ENCODE measurements at places on chromosomes 4 and X.

GRCh38 chr4:121946644-121947043 lies 5.2 kb downstream of the TRPC3 start:
- ATAC-seq = no peak

GRCh38 chrX:117335209-117335608 lies 781.4 kb downstream of the KLHL13 start:
- ATAC-seq = no peak

DNA sequence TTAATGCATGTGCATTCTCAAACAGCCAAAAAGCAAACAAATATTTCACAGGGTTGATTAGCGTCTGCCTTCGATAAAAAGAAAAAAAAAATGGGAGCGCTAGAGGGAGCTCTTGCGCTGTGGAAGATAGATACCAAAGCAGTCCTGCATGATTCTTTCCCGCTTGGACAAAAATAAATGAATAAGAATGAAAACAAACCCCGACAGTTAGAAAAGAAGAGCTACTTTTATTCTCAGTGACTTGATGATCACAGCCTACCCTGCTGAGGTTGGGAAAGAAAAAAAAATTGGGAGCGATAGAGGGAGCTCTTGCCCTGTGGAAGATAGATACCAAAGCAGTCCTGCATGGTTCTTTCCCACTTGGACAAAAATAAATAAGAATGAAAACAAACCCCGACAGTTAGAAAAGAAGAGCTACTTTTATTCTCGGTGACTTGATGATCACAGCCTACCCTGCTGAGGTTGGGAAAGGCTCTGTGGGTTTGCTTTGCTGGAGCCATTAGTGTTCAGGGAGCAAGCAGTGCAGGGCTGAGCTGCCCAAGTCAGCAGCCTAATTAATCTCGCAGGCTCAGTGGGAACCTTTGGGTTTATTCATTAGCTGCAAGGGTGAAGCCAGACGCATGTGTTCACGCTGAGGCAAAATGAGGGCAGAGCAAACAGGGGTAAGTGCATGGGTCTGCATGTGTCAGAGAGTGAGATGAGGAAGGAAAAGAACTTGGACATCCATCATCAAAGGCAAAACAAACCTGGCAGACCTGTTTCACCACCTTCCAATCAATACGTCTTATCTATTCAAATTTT lies 249.3 kb upstream of the PRKX start:
- peak; percentile 79 for ATAC-seq

GRCh38 chrX:40871385-40872082 lies 136.2 kb upstream of the MED14 start:
- peak; percentile 53 for ATAC-seq

DNA sequence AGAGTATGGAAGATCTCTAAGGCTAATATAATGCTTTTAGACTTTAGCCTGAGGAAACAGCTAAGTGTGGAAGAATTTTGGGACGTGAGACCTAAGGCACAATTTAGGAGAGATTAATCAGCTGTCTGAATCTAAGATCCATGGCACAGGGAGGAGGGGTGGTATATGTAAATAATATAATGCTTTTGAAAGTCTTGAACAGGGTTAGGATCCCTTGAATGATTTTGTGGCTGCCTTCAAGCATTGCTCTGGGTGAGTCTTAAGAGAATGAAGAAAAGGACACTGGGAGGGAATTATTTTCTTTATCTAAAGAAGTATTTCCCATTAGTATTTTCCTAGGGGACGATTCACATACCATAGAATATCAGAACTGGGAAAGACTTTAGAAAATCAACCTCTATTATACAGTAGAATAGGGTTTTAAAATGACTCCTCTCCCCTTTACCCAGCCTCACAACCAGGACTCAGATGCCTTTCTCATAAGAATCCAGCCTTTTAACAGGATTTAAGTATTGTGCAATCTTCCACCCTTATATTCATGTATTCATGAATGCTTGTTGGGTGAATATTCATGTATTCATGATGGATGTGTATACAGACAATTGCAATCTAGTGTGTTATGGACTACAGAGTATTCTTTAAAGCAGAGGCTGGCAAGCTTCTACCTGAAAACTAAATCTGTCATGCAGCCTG lies 664.2 kb upstream of the CPEB2 start:
- no peak for ATAC-seq

GRCh38 chr4:52617336-52618020 lies 41.6 kb downstream of the USP46 start:
- no peak for ATAC-seq

DNA sequence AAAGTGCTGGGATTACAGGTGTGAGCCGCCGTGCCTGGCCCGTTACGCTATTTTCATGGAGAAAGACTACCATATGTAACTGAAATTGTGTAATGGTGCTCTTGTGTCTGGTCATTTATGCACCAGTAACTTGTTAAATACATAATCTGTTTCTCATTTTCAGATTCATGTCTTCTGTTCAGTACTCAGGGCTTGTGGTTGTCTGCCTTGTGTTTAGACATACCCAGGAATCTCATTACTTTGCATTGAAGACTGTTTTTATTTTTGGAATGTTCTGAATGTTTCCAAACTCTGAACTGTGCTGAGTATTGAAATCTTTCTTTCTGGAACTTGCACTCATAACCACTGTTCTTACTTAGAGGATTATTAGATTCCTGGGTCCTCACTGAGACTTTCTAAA lies 52.8 kb downstream of the PDLIM5 start:
- no peak for ATAC-seq

- peak; percentile 63 for ATAC-seq
These were observed 402.5 kb downstream of the RAPGEF2 start for GRCh38 chr4:159505266-159505975.

DNA sequence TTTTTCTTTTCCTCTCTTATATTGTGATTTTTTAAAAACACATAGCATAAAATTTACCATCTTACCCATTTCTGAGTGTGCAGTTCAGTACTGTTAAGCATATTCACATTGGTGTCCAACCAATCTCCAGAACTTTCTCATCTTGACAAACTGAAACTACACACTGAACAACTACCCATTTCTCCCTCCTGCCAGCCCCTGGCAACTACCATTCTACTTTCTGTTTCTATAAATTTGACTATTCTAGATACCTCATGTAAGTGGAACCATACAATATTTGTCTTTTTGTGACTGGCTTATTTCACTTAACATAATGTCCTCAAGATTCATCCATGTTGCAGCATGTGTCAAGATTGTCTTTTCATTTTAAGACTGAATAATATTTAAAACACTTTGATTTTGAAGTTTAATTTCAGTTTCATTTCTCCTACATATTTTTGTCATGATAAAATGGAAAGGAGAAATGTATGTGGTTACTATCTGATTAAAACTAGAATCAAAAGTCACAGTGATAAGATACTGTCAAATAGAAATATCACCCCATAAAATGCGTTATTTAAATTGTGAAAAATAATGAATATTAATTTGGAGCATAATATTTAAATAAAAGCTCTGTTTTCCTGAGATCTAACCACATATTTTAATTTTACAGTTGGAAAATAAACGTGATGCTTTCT lies 122.8 kb downstream of the DIPK2B start:
- no peak for ATAC-seq

DNA sequence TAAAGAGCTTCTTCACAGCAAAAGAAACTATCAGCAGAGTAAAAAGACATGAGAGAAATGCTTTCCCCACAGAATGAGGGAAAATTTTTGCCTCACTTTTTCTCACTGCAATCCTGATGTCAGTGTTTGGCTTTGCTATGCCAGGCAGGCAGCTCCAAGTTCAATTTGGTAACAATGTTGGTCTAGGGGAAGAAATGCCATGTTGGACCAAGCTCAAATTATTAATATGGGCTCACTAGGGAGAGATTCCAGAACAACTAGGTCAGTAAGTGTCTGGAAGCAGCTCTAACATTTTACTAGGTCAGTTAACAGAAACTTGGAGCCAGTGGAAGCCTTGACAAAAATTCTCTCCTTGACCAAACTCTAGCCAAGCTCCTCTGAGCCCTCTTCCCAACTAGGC lies 95.4 kb downstream of the NAF1 start:
- no peak for ATAC-seq

- ATAC-seq = no peak
These were observed 11.5 kb upstream of the HDAC8 start for GRCh38 chrX:72584163-72584562.

DNA sequence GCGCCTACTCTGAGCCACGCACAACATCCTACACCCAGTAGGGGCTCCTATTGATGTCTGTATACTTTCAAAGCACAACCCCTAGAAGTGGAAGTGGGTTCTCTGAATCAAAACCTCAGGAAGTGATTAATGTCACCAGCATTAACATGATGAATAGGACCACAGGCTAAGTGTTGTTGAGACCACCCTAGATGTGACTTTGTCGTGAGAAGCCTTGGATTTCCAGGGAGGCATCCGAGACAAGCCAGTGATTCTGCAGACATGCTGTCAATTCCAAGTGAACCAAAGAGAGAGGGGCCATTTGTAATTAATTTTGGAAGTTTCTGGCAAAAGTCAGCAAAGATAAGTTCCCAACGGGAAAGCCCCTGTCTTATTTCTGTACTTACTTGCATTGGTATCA lies 493.0 kb downstream of the ZIC3 start:
- ATAC-seq = no peak

GRCh38 chr4:156654410-156654809 lies 317.2 kb downstream of the PDGFC start:
- no peak for ATAC-seq

- ATAC-seq = no peak
These were observed 45.0 kb upstream of the MSANTD1 start for GRCh38 chr4:3203971-3204431.

GRCh38 chr4:187158003-187158402 lies 434.3 kb upstream of the FAT1 start:
- no peak for ATAC-seq

DNA sequence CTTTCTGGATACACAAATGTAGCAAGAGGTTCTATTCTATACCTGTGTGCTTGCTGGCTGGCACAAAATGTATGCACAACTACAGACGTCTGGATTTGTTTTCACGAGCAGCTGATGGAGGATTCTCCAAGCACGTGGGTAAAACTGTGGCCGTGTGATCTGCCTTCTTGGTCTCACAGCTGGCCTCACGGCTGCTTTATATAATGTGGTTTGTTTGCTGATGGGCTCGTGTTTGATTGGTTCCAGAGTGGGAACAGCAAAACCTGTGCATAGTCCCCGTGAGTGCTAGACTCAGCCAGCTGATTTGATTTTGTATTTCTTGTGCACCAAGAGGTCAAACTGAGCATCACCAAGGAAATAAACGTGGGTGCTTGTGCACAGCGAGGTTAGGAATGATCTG lies 262.6 kb upstream of the RPS6KA3 start:
- no peak for ATAC-seq

DNA sequence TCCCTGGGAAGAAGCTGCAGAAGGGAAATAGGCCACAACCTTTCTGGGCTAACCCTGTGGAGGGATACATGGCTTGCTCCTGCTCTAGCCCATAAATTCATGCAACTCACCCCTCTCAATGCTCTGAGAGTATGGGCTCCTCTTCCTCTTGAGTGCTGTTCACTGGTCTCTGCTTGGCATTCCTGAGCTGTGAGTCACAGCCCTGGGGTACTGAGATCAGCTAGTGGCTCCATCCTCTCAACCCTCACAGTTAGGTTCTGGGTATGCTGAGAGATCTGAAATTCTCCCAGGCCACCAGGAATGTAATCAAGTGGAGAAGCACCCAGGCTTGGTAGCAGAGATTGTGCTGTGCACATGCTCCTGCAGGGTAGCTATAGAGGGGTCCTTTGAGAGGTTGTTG lies 60.6 kb upstream of the SPANXN2 start:
- ATAC-seq = no peak

DNA sequence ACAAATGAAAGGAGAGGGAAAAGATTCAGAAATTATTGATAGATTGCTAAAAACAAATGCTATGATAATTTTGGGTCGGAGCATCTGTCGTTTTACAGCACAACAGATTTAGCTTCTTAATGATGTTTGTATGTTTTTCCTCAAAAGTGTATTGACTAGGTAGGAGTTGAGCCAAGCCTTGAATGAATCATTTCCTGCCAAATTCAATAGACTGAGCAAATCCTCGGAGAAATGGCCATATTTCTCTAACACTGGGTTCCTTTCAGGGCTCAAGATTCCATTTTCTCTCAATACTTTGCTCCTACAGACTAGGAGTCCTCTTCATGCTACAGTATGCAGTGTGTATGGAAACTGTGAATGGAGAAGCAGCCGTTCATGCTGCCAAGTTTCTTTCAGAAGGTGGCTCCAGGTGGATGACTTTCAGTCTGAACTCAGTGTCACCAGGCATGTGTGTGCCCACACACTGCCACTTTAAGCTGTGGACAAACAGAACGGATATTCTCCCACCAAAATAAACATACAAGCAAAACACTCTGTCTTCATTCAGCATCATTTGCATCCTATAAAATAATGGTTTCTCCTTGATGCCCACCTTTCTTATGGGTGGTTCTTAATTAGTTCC lies 146.0 kb downstream of the TBL1X start:
- ATAC-seq = peak; percentile 45

DNA sequence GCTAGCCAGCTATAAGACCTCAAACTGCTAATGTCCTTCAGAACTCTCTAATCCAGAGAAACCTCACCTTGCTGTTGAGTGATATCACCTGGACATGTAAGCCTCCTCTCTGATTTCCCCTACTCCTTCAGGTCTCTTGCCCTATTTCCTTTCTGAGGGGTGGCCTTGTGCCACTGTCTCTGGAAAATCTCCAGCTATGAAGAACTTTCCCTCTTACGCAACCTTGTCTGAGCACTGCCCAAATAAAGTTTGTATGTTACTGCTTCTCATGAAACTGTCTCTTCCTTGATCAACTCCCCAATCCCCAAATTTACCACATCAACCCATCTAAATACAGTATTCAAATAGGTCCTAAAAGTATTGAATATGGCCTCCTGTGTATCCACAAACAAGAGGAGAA lies 53.5 kb upstream of the VEGFD start:
- no peak for ATAC-seq

GRCh38 chr4:9999956-10000561 lies 21.2 kb downstream of the SLC2A9 start:
- ATAC-seq = no peak

DNA sequence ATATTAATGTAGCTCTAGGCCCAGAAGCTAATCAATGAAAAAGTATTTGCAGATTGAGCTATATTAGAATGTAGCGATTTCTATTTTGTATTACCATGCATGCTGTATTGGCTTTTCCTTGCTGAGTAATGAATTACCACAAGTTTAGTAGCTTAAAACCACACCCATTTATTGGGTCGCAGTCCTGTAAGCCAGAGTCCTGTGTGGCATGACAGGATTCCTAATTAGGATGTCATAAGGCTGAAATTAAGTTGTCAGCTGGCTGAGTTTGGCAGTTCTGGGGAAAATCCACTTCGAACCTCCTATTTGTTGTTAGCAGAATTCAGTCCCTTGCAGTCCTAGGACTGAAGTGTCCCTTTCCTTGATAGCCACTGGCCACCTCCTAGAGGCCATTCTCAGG lies 50.3 kb upstream of the HHIP start:
- ATAC-seq = no peak

- ATAC-seq = peak; percentile 93
These were observed 3.9 kb upstream of the SYN1 start for GRCh38 chrX:47623540-47624027.

DNA sequence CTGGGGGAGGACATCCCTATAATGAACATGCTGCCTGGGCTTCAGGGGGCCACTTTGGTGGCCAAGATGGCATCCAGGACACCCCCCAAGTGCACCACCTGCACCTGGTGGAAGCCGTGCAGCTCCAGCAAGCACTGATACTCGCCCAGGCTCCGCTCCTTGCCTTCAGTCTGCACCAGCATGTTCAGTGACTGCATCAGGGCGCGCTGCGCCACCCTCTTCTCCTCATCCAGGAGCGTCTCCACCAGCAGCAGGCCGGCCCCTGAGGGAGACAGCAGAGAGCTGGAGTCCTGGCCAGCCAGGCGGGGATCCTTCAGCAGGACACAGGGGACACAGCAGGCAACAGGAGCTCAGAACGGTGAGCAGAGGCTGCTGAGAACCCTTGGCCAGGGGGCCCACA lies 11.3 kb upstream of the SLC25A6 start:
- no peak for ATAC-seq
